ENCODE measurements at places on chromosomes 16 and 17. TPM values are rescaled to one million over a fixed set of nuclear protein-coding genes. Genes with fewer than 3 reads are reported as not detected.

The UMOD gene
- polyA plus RNA-seq = not detected

- peaks cover 22% of the 10 kb centered on the region for H3K4me1 ChIP-seq
- no peaks in the 10 kb centered on the region for H3K36me3 ChIP-seq
- H3K27me3 ChIP-seq = peaks cover 3% of the 10 kb centered on the region
- H3K4me3 ChIP-seq = peak overlapping the region; percentile 32
- H3K27ac ChIP-seq = peak overlapping the region; percentile 60
- no peak for DNase-seq
Measured at GRCh38 chr16:3008690-3009037, 4.1 kb upstream of the CLDN9 start.

The MRC2 gene
- 0.08 TPM for polyA plus RNA-seq

- no peaks in the 10 kb centered on the region for H3K36me3 ChIP-seq
- no peak overlapping the region for H3K27ac ChIP-seq
- H3K4me3 ChIP-seq = no peak overlapping the region
- DNase-seq = peak; percentile 75
- H3K27me3 ChIP-seq = no peaks in the 10 kb centered on the region
Measured at GRCh38 chr17:82551779-82552457, 32.4 kb downstream of the FOXK2 start.

- H3K4me1 ChIP-seq = no peaks in the 10 kb centered on the region
- no peak for DNase-seq
- no peaks in the 10 kb centered on the region for H3K36me3 ChIP-seq
- no peak overlapping the region for H3K27ac ChIP-seq
Measured at GRCh38 chr17:1217089-1217385, 37.3 kb upstream of the ABR start.

DNA sequence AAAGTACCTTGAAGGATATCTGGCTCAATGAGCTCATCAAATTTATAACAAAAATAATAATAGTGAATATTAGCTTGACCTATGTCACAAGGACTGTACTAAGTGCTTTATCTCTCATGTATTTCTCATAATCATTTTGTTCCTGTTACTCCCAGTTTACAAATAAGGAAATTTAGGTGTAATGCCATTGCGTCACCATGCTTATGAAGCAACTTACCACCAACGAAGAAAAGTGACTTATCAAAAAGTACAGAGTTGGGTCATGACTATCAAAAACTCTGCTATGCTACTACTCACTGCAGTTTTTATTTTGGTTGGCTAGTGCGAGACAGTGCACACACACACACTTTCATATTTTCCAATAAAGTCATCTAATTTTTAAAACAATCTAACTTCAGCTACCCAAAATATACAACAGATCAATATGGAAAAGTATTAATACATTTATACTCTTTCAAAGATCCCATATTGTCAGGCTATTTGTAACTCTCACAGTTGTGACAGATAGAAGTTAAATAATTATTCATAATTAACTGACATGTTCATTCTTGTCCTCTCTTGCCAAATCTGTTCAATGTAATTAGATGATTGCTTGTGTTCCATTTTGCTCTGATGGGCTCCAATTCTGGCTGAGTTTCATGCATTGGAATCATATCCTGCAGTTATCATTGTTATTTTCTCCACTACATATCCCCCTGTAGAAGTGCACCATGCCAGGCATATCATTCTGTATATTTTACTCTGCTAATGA, 119.4 kb downstream of the KCNJ2 start:
- H3K4me1 ChIP-seq = no peaks in the 10 kb centered on the region
- H3K36me3 ChIP-seq = no peaks in the 10 kb centered on the region
- DNase-seq = no peak
- no peak overlapping the region for H3K4me3 ChIP-seq
- H3K27me3 ChIP-seq = no peaks in the 10 kb centered on the region

DNA sequence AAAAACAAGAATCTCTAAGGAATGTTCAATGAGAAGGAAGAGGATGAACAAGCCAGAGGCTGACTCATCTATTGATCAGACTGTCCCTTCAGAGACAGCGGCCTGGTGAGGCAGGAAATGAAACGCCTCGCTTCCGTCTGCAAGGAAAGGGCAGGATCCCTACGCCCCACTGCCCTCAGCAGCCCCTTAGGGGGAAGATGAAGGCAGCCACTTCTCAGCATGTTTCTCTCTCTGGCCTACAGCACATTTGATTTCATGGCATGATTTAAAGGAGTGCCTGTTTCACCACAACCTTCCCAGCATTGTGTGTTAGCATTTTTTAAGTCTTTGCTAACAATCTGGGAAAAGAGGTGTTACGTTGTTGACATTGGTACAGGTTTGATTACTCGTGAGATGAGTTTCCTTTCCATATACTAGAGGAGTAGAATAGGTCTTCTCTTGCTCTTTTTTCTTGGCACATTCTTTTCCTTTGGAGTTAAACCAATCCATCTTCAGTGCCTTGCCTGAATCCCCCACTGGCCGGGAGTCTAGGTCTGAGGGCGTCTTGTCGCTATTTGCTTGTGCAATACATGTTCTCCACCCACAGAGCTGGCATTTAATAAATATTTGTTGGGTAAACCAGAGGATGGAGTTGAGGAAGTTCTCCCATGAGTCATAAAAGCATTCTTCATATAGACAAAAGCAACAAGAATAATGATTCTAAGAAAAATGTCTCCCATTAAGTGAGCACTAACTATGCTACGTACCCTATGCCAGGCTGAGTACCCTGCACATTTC, 47.4 kb downstream of the RBFOX3 start:
- no peaks in the 10 kb centered on the region for H3K36me3 ChIP-seq
- H3K4me3 ChIP-seq = no peak overlapping the region
- no peak overlapping the region for H3K27ac ChIP-seq
- no peaks in the 10 kb centered on the region for H3K4me1 ChIP-seq

DNA sequence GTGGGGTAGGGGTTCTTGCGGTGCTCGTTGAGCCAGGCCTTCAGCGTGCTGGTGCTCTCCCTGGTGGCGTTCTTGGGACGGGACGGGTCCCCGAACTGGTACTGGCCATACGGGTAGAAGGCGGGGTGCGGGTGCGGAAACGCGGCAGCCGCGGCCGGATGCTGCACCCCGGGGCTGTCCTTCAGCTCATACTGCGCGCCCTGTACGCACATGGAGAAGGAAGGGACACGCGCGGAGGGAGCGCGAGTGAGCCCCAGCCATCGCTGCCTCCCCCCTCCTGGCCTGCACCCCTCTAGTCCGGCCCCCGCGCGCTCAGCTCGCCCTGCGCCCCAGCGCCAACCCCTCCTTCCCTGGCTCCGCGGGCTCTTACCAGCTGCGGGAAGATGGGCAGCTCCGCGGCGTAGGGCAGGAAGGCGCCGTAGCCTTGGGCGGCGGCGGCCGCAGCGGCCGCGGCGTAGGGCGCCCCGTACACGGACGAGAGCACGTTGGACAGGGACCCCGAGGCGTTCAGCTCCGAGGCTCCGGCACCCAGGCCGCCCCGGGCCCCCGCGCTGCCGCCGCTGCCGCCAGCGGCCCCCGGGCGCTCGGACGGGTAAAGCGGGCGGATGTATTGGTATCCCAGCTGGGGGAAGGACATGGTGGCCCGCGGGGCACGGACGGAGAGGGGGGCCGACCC, 1.0 kb downstream of the IRX3 start:
- no peaks in the 10 kb centered on the region for H3K36me3 ChIP-seq
- H3K27me3 ChIP-seq = no peaks in the 10 kb centered on the region
- no peak for DNase-seq
- no peak overlapping the region for H3K27ac ChIP-seq

DNA sequence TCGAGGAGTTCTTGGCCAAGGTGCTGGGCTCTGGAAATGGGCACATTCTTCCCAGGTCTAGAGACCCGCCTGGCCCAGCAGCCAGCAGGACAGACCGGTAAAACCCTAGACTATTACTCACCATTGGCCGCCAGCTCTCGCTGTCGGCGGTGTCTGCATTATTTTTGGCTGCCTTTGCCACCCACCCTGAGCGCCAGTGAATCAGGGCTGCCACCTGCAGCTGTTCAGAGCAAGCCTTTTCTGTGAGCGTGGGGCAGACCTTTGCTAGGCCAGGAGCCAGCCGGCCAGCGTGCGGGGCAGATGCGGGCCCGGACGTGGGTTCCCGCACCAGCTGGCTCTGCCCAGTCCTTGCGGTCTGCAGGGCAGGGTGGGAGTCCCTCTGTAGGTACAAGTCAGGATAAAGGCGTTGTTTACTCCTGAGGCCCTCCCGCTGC, 15.8 kb upstream of the CLEC18A start:
- no peaks in the 10 kb centered on the region for H3K27me3 ChIP-seq
- H3K27ac ChIP-seq = no peak overlapping the region
- peaks cover 37% of the 10 kb centered on the region for H3K36me3 ChIP-seq
- no peak for DNase-seq

GRCh38 chr16:1159973-1160772, 7.3 kb downstream of the CACNA1H start:
- no peak overlapping the region for H3K4me3 ChIP-seq
- H3K27ac ChIP-seq = no peak overlapping the region
- no peak for DNase-seq

- H3K4me1 ChIP-seq = no peaks in the 10 kb centered on the region
- H3K27ac ChIP-seq = no peak overlapping the region
- DNase-seq = no peak
- H3K36me3 ChIP-seq = no peaks in the 10 kb centered on the region
- H3K27me3 ChIP-seq = no peaks in the 10 kb centered on the region
- no peak overlapping the region for H3K4me3 ChIP-seq
Measured at GRCh38 chr17:50684612-50685333, 22.9 kb downstream of the ANKRD40 start.

DNA sequence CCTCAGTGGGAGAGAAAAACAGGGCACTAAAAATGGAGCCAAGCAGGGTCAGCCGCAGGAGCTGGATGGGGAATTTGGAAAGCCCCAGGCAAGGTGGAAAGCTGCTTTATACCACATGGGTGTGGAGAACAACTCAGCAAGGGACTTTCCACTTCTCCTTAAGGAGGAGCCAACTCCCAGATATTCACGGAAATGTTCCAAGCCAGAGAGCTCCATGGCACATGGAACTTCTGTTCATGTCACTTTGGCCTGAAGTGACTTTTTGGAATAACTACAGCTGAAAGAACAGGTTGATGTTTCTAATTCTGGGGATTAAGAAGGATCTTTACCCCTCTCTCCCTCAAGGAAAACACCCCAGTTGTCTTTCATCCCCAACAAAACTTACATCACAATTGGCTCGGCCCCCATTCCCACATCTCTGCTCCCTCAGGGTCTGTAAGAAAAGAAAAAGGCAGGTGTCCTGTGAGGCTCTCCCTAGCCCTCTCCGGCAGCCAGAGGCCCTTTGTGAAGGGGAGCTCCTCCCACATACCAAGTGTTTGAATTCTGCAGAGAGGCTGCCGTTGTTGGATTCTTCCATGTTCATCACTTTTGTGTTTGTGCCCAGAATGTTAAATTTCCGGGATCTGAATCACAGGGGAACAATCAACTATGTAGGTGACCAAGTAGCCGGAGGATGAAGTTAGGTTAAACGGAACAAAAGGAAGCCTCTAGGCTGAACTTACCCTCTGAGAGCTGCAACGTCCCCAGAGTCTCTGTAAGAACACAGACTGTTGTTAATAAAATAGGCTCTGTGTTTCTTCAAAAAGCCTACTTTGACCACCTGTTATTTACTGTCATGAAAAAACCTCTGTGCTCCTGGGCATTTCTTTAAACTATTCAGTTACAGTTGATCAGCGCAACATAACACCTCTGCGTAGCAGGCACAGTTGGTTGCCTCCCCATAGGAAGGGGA, 41.0 kb downstream of the STAT5A start:
- H3K27ac ChIP-seq = no peak overlapping the region
- no peaks in the 10 kb centered on the region for H3K27me3 ChIP-seq
- DNase-seq = no peak
- no peak overlapping the region for H3K4me3 ChIP-seq
- no peaks in the 10 kb centered on the region for H3K4me1 ChIP-seq
